ENCODE measurements at places on chromosomes 12 and 14.

DNA sequence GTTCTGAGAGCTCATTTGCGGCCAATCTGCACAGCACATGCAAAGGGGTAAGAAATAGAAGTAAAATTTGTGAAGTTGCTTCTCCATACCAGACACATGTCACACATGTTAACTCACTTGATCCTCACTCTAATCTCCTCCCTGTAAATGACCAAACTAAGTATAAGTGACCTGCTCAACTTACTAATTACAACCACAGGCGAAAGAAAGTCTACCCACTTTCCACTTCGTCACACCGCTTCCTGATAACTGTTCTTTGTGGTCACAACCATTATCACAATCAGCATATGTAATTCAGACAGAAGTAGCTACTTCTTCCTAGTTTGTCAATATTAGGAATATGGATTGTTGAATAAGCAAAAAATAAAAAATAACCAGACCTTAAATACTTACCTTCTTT, 293.7 kb upstream of the CLEC14A start:
- DNase-seq = no peak

- no peak for DNase-seq
Measured at GRCh38 chr12:130863298-130863697, 8.6 kb upstream of the RAN start.

DNA sequence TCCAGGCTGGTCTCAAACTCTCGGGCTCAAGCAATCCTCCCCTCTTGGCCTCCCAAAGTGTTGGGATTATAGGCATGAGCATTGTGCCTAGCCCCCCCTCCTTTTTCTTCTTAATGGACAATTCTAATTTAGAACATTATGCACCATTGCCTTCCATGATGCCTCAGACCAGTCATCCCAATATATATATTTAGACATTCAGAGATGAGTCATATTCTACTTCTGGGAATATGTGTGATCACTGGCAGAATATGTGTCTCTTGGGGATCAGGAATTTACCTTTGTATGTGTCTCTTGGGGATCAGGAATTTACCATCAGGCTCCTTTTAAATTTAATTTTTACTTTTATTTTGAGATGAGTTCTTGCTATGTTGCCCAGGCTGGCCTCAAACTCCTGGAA, 7.5 kb upstream of the CCDC177 start:
- no peak for DNase-seq

- DNase-seq = no peak
Measured at GRCh38 chr14:96832351-96832750, 35.2 kb downstream of the VRK1 start.

DNA sequence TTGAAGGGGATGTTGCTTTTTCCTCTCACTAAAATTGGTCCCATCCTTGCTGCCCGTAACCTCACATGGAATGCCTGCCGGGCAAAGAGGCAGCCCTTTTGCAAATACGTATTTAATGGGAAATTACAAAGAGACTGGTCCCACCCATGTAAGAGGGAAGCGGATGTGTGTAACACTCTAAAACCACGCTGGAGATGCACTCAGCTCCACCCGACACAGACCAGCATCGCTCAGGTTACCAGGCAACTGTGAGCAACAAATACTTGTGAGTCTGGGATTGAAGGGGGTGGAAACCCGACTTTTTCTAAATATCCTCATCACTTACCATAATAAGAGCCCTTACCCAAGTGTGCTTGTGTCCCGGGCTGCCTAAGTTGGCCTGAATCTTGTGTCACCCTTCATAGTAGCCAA, 47.7 kb downstream of the ELK3 start:
- peak; percentile 75 for DNase-seq

GRCh38 chr12:15558915-15559528, 230.2 kb downstream of the EPS8 start:
- peak; percentile 50 for DNase-seq

DNA sequence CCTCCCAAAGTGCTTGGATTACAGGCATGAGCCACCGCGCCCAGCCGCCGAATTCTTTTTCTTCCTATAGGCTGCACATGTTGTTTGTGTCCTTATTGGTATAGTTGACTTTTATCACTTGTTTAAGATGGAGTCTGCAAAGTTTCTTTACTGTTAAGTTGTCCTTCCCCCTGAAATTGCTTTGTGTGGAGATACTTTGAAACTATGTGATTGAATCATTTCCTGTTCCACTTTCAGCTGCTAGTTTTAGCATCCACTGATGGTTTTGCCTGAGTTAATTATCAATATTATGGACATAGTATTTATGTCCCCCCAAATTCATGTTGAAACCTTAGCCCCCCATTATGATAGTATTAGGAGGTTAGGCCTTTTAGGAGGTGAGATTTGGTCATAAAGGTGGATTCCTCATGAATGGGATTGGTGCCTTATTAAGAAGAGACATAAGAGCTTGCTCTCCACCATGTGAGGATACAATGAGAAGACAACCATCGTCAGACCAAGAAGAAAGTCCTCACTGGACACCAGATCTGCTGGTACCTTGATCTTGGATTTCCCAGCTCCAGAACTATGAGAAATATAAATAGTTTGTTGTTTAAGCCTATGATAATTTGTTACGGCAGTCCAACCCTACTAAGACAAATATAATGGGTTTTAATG, 34.9 kb downstream of the PPHLN1 start:
- peak; percentile 41 for DNase-seq

DNA sequence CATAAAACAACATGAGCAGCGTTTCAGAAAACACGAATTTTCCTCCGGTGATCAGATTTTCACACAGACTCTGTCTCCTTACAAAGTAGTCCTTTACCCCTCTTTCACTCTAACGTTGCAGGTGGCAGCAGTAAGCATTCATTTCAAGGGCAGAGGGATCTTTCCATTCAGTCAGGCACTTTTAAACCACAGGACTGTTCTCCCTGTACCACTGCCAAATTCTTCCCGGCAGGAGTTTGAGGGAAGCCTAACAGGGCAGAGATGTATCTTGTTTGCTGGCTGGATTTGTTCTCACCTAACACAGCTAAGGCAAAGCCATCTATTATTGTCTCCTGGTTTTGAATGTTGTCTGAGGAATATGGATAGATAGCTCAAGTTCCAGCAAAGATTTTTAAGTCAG, 1187.3 kb upstream of the SEL1L start:
- DNase-seq = no peak

GRCh38 chr12:2615665-2616402, 178.9 kb upstream of the FKBP4 start:
- DNase-seq = no peak

DNA sequence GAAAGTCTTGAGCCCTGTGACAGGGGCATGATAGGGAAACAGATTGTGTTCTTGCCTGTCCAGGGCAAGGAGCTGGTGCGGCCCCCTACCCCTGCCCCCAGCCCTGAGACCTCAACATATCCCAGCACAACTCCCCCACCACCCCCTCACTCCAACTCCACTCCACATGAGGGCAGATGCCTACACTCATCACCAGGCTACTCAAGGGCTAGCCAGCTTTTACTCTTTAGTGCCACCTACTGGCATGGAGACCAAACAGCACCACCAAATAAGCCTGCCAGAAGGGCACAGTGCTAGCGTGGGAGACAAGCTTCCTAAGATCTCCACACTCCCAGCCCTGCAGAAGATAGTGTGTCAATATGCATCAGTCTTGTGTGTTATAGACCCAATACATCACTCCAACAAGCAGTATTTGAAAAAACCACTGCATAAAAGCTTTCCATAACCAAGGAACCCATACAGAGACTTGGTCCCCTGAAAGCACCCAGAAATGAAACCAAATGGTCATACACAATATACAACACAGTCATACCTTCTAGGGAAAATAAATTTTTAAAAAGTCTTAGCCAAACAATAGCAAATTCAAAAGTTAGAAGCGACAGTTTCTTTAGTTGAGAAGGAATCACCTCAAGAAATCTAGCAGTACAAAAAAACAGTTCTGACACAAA, 154.4 kb downstream of the KCNK10 start:
- DNase-seq = peak; percentile 62

- DNase-seq = no peak
Measured at GRCh38 chr12:81294325-81295190, 216.7 kb downstream of the ACSS3 start.

DNA sequence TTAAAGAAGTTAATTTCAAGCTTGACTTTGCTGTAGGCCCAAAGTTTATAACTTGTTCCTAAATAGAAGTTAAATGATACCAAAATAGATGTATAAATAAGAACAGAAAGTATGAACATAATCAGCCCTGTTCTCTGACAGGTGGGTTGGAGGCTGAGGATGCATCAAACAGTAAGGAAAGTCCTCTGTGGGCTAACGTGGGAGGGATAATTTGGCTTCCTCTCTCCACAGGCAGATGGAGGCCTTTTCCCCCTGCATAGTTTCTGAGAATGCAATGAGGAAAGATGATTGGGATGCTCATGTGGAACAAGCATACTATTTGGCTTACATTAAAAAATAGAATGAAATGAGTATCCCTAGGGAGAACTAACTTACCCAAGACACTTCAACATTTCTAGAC, 56.5 kb downstream of the GARIN6 start:
- DNase-seq = no peak

DNA sequence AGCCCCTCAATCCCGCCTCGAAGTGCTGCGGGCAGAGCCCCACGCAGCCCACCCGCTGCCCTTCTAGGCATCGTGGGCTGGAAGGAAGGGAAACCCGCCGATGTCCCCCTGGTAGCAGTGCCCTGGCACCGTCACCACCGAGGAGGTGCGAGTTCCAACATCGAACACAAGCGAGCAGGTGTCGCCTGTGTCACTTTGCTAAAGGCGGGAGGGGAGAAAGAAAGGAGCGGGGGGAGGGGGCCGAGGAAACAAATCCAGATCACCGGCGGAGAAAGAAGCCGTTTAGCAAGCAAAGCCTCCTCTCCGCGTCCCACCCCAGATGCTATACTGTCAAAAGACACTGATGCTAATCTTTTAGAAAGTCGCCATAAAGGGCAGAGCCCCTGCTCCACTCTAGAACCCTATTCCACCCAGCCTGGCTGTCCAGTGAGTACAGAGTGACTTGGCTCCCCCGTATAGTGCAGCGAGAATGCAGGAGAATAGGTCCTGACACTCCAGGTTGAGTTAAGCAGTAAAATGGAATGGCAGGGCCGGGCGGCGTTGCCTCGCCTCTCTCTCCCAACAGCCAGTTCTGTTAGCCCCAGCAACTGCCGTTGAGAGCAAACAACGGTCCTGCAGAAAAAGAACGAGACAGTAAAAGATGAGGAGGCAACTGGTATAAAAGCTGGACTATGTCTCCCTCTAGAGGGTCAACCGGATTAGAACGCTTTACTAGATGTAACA, 67.9 kb upstream of the USP15 start:
- DNase-seq = peak; percentile 79

GRCh38 chr14:21526672-21527317, 649 bp upstream of the SALL2 start:
- DNase-seq = no peak

DNA sequence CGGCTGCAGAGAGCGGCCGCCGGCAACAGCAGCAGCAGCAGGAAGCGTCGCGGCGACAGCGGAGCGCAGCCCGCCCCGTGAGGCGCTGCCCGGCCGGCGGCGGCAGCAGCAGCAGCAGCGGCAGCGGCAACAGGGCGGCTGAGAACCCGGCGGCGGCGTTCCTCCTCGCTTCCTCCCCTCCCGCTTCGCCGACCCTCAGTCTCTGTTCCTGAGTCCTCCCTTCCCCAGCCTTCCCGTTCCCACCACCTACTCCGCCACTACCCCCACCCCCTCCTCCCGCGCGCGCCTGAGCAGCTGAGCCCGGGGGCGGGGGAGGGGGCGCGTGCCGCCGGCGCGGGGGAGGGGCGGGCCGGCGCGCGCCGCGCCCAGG, 310 bp downstream of the BICDL1 start:
- no peak for DNase-seq

GRCh38 chr12:62971769-62972525, 37.0 kb upstream of the PPM1H start:
- DNase-seq = no peak

- no peak for DNase-seq
Measured at GRCh38 chr14:56273155-56273554, 154.9 kb downstream of the PELI2 start.

GRCh38 chr14:74671789-74672188, 41.1 kb downstream of the AREL1 start:
- DNase-seq = no peak

- no peak for DNase-seq
Measured at GRCh38 chr12:58356794-58357193, 415.4 kb downstream of the ATP23 start.

DNA sequence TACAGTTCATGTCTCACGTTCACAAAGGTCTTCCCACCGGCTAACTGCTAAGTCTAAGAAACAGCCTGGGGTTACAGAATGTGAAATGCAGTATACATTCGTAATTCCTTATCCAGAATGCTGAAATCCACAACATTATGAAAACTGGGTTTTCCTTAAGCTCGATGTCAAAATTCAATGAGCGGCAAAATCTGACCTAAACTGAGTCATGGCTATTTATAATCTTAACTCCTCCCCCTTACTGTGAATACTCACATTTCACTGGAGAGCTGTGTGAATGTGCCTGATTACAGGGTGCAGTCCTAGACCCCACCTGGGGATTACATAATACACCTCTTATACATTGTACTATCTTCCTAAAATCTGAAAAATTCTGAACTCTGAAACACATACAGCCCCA, 35.3 kb downstream of the STX2 start:
- no peak for DNase-seq

GRCh38 chr12:51887476-51888315, at the start of gene ANKRD33:
Gene ANKRD33, plus strand, starts transcription at chr12:51888103. Its CDS starts 84 bp downstream, at chr12:51888187.
- no peak for DNase-seq

- DNase-seq = no peak
Measured at GRCh38 chr14:72060460-72060859, 128.2 kb downstream of the RGS6 start.

DNA sequence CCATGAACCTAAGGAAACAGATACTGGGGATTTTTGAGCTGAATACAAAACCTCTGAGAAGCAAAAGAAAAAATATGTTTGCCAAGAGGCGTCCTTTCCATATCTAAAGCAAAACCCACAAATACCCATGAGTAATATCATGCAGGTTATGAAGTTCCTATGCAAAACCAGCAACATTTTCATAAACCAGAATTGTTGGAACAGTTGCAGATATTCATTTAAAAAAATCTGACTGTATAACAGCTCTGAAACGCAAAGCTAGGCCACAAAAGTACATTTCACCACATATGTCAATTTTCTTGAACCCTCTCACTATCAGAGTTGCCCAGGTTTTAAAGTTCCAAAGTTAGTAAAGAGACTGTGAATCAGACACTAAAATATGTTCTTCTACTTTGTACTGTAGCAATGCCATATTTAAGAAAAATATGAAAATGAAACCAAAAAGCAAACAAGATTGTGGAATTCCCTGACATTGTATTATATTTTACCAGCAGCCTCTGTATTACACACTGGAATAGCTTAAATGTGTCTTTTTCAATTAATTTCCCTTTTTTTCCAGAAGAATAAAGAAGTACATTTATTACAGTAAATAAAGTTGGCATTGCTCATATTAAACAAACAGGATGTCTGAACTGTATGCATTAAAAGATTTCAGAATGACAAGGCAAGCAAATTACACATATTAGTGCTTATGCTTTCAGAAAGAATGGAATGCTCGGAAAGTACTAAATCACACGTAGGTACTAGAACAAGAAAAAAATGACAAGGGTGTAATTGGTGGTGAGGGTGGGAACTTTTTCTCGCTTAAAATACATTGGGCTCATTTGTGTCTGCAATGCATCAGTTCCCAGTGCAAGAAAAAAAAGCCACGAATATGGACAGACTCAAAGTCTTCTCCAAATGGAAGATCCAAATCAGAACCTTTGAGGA, 33.6 kb upstream of the HIF1A start:
- peak; percentile 81 for DNase-seq
